ENCODE measurements at places on chromosomes 11 and 22.

DNA sequence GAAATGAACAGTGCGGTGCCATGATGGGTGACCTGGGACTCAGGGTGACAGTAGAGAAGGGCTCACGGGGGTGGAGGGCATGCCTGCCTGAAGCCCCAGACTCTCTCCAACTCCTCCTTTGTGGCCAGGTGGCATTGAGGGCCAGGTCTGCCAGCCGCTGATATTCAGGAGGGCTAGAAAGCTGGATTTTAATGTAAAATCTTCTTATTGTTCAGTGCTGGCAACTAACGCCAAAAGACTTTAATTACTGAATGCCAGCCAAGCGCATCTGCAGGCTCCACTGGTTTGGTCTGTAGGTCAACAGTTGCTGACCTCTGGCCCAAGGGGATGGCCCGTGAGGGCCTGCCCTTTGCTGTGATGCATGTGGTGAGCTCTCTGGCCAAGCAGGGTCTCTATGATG lies 10.3 kb downstream of the MRGPRG start:
- DNase-seq: no peak

DNA sequence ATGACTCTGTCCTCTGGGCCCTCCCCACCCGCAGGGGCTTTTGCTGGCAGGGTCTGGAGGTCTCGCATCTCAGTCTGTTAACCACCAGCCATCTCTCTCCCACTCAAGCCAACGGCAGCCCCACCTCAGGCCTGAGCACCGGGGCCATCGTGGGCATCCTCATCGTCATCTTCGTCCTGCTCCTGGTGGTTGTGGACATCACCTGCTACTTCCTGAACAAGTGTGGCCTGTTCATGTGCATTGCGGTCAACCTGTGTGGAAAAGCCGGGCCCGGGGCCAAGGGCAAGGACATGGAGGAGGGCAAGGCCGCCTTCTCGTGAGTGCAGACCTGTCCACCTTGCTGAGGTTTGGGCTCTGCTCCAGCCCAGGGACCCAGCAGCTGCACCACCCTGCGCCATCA lies 44.3 kb upstream of the TTC12 start:
- DNase-seq: no peak

- DNase-seq: no peak
Measured at GRCh38 chr11:111826322-111826950, 44.9 kb downstream of the ALG9 start.

DNA sequence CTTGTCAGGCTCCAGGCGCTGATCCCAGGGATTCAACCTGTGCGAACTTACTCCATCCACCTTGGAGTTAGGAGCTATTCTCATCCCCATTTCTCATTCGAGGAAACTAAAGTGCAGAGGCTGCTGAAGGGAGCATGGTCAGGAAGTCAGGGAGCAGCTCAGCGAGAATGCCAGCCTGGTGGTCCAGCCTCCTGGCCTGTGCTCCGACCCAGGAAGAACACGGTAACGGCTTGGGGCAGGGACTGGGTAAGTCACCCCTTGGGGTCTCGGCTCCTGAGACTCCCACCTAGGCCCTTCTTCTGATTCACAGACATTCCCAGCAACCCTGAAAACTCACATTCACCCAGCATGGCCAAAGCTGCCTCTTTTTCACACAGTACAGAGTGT lies 132.8 kb downstream of the CRYBB2 start:
- DNase-seq: no peak

- no peak for DNase-seq
Measured at GRCh38 chr11:111967649-111968048, 30.5 kb downstream of the DIXDC1 start.

- DNase-seq: no peak
Measured at GRCh38 chr11:68804786-68805185, 36.9 kb downstream of the CPT1A start.

All from OCI-M1 (cell line).